ENCODE measurements at places on chromosomes 1 and 21. TPM values are rescaled to one million over a fixed set of nuclear protein-coding genes. Genes with fewer than 3 reads are reported as not detected.
A peak's percentile ranks its signal among the peaks of the same experiment; 100 is the strongest.

PIGM gene
- 6.9 TPM for total RNA-seq

OR6N1 gene
- 2.3 TPM for total RNA-seq

DNA sequence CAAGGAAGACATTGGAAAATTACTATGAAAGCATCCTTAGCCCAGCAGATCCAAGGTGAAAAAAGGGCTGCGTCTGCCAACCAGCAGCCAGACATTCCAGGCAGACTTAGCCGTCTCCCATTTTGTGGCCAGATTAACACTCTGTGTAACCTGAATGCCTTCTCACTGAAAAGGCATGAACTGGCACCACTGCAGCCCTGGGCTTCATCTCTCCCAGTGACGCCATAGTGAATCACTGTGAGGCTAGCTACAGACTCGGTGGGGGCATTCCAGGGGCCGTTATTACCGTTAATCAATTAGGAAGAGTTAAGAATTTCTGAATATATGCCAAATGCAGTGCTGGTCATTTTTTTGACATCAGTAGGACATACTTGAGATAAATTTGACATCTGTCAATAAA lies 627.4 kb downstream of the LMO4 start:
- no peak for DNase-seq
- no peak overlapping the region for H3K4me3 ChIP-seq
- H3K27me3 ChIP-seq = no peaks in the 10 kb centered on the region
- H3K4me1 ChIP-seq = no peaks in the 10 kb centered on the region

SPRR2B gene
- not detected for total RNA-seq

IL20 gene
- not detected for total RNA-seq

DMBX1 gene
- not detected for total RNA-seq

- no peaks in the 10 kb centered on the region for H3K36me3 ChIP-seq
- H3K4me3 ChIP-seq = no peak overlapping the region
- H3K4me1 ChIP-seq = no peaks in the 10 kb centered on the region
- no peaks in the 10 kb centered on the region for H3K27me3 ChIP-seq
- no peak for DNase-seq
Observed at GRCh38 chr1:65759516-65759915, 33.2 kb upstream of the PDE4B start.

DNA sequence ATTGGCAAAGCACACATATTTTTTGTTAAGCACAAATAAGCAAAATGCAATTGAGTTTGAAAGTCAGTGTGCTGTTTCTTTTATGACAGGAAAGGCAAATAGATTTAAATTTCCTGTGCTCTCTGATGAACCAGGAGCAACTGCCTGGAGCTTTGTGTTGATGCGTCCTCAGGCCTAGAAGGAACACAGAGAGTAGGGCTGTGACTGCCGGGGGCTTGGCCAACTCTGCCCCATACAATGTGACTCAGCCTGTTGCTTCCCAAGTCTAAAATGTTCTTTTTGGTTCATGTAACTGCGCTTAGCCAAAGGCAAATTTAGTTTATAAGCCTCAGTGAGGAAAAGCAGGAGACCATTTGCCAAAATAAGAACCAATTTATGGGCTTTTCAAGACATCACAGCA lies 37.5 kb downstream of the TOR1AIP2 start:
- DNase-seq = no peak
- no peak overlapping the region for H3K4me3 ChIP-seq
- H3K27me3 ChIP-seq = no peaks in the 10 kb centered on the region
- H3K27ac ChIP-seq = no peak overlapping the region
- H3K36me3 ChIP-seq = peaks cover 46% of the 10 kb centered on the region
- H3K4me1 ChIP-seq = no peaks in the 10 kb centered on the region

DNA sequence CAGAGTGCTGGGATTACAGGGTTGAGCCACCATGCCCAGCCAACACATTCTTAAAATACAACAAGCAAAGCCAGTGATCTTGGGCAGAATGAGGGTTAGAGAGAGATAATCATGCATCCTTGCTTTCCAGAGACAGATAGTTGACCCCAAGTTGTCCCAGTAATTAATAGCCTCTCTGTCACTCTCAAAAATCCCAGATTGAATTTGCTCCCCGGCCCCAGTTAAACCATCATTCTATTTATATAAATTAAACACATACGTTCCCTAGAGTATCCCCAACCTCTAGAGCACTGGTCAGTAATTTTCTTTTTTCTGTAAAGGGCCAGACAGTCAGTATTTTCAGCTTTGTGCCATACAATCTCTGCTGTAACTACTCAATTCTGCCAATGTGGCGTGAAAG lies 16.4 kb upstream of the TARDBP start:
- H3K4me1 ChIP-seq = no peaks in the 10 kb centered on the region
- DNase-seq = no peak
- H3K4me3 ChIP-seq = no peak overlapping the region
- no peaks in the 10 kb centered on the region for H3K36me3 ChIP-seq
- no peak overlapping the region for H3K27ac ChIP-seq

DNASE2B gene
- 26.1 TPM for total RNA-seq

GRCh38 chr1:40067851-40068250 lies 27.3 kb downstream of the CAP1 start:
- peaks cover 23% of the 10 kb centered on the region for H3K4me1 ChIP-seq
- peaks cover 100% of the 10 kb centered on the region for H3K36me3 ChIP-seq
- no peaks in the 10 kb centered on the region for H3K27me3 ChIP-seq
- H3K4me3 ChIP-seq = no peak overlapping the region
- H3K27ac ChIP-seq = no peak overlapping the region

GRCh38 chr1:206967096-206967849 lies 3.0 kb downstream of the FCAMR start:
- peaks cover 12% of the 10 kb centered on the region for H3K27me3 ChIP-seq
- H3K36me3 ChIP-seq = no peaks in the 10 kb centered on the region
- no peak for DNase-seq
- peak overlapping the region; percentile 9 for H3K27ac ChIP-seq

GRCh38 chr1:25562101-25562927 lies 18.9 kb downstream of the LDLRAP1 start:
- DNase-seq = no peak
- peaks cover 65% of the 10 kb centered on the region for H3K4me1 ChIP-seq
- H3K27ac ChIP-seq = peak overlapping the region; percentile 56
- peak overlapping the region; percentile 16 for H3K4me3 ChIP-seq
- peaks cover 56% of the 10 kb centered on the region for H3K36me3 ChIP-seq

DAB1 gene
- total RNA-seq = 1.9 TPM

DNA sequence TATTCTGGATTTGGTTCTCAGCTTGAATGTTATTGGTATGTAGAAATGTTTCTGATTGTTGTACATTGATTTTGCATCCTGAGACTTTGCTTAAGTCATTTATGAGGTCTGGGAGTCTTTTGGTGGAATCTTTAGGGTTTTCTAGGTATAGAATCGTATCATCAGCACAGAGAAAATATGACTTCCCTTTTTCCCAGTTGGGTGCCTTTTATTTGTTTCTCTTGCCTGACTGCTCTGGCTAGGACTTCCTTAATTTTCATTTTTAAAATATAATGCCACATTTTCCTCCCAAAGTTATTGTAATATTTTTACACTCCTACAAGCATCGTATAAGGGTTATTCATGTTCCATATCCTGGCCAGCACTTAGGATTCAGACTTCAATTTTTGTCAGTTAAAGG lies 111.1 kb downstream of the FNBP1L start:
- no peak overlapping the region for H3K4me3 ChIP-seq
- peaks cover 20% of the 10 kb centered on the region for H3K4me1 ChIP-seq
- no peak overlapping the region for H3K27ac ChIP-seq
- no peak for DNase-seq

DNA sequence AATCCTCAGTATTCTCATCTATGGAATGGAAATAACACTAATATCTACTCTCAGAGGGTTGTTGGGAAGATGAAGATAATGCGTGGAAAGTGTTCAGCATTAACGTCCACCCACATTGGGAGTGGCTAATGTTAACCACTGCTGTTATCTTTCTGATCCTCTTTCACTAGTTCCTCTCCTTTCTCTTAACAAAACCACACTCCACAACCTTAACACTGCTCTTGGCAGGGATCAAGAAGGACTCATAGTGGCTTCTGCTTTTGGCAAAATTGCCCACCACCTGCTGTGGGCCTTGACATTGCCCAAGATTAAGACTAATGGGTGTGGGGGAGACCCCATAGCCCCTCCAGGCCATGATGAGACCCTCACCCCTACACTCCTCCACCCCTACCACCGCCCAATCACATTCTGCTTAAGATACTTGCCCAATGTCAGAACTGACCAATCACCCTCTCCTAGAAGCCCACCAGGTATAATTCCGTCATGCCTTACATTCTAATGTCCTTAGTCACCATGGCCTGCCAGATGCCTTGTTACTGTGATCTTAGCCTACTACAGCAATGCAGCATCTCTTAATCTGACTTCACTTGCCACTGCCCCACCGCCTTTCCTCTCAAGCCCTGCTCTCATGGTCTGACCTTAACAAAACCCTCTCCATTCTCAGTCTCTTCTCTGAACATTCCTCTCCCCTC lies 27.1 kb downstream of the DHCR24 start:
- no peak overlapping the region for H3K27ac ChIP-seq
- DNase-seq = no peak
- H3K4me1 ChIP-seq = peaks cover 3% of the 10 kb centered on the region
- no peak overlapping the region for H3K4me3 ChIP-seq
- H3K36me3 ChIP-seq = peaks cover 43% of the 10 kb centered on the region

NLRP3 gene
- 3.5 TPM for total RNA-seq

- H3K36me3 ChIP-seq = no peaks in the 10 kb centered on the region
- H3K4me3 ChIP-seq = no peak overlapping the region
- DNase-seq = no peak
- no peaks in the 10 kb centered on the region for H3K4me1 ChIP-seq
- H3K27ac ChIP-seq = no peak overlapping the region
Observed at GRCh38 chr1:3660704-3661103, 8.4 kb downstream of the TP73 start.

DNA sequence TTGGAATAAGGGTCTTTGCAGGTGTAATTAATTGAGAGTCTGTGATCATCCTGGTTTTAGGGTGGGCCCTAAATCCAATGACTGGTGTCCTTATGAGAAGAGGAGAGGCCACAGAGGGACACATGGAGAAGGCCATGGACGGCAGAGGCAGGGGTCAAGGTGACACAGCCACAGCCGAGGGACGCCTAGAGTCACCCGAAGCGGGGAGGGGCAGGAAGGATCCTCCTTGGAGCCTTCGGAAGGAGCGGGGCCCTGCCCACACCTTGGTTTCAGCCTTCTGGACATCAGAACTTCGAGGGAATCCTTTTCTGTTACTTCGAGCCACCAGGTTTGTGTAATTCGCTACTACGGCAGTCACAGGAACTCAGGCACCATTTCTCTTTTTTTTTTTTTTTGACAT lies 31.1 kb downstream of the RRP1 start:
- H3K4me3 ChIP-seq = no peak overlapping the region
- H3K4me1 ChIP-seq = peaks cover 15% of the 10 kb centered on the region
- H3K27me3 ChIP-seq = no peaks in the 10 kb centered on the region
- no peaks in the 10 kb centered on the region for H3K36me3 ChIP-seq

DNA sequence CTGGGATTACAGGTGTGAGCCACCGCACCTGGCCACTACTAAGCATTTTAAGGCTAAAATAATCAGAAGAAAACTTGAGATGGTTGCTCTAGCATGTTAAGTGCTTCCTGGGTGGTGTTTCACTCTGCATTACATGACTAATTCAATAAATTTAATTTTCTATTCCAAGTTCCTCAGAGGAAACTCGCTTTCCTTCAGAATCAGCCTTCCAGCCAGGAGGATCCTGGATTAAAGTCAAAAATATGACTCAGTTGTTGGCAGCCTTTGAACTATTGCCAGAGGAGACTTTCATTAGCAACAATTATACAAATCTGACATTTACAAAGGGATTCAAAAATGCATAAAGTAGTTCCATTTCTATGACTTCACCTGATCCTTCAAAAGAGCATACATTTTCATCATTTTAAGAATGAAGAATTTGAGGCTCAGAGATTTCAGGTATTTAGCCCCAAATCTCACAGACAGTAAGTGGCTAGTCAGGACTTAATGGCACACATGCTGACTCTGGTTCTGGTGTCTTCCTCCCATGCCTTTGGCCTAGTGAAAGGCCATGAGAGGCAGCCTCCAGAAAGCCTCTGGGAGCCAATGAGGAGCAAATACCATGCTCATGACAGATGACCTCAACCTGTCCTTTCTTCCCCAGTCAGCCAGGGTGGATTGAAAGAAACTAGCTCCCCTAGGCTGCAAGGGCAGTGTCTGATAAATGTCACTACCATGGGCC lies 115.7 kb downstream of the MAP3K21 start:
- no peak overlapping the region for H3K4me3 ChIP-seq
- no peaks in the 10 kb centered on the region for H3K4me1 ChIP-seq
- no peaks in the 10 kb centered on the region for H3K36me3 ChIP-seq
- no peak for DNase-seq
- no peak overlapping the region for H3K27ac ChIP-seq
- peaks cover 9% of the 10 kb centered on the region for H3K27me3 ChIP-seq

DNA sequence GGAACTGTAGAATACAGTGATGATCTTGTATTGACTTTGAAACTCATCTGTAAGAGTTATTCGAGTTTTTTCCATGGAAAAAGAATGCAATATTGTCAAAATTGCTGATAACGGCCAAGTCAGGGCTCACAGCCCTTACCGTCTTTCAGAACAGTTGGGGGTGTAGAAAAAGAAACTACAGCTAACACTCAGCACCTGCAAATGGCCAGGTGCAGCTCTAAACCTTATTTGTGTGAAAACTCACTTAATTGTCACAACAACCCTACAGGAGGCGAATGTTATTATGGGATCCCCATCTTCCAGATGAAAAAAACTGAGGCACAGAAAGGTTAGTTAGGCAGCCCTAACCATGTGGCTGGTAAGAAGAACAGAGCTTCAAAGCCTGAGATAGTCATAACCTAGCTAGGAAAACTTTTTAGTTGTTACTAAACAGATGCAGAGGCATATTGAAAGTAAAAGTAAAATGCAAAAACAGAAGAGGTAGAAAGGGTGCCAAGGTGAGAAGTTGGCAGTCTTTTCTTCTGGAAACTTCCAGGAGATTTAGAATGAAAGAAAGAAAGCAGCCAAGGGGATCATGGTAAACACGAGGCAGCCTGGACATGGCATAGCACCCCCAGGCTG lies 76.4 kb downstream of the DSCAM start:
- no peak for DNase-seq
- no peaks in the 10 kb centered on the region for H3K36me3 ChIP-seq
- no peak overlapping the region for H3K4me3 ChIP-seq
- H3K4me1 ChIP-seq = no peaks in the 10 kb centered on the region

DNA sequence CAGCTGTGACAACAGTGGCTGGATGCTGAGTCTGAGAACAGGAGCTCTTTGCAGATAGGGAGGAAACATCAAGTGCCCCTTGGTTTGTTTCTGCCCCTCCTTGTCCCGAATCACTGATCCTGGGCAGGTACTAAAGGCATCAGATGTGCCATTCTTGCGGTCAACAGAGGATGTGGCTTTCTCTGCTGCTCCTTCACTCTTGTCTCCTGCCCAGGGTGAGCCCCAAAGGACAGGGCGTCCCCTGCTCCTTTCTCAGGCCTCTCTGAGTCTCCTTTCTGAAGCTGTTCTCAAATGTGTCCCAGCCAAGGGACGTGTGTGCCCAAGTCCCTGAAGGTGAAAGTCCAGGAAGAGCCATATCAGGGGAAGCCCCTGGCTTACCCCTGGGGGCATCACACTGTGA lies 31.7 kb downstream of the SLC37A1 start:
- peaks cover 94% of the 10 kb centered on the region for H3K36me3 ChIP-seq
- H3K4me1 ChIP-seq = no peaks in the 10 kb centered on the region
